ENCODE measurements at places on chromosomes 16 and 17.
A peak's percentile ranks its signal among the peaks of the same experiment; 100 is the strongest.

- no peak for ATAC-seq
These were observed 27.9 kb upstream of the CPHXL start for GRCh38 chr16:75754141-75754540.

- no peak for ATAC-seq
These were observed 24.9 kb downstream of the KCNJ16 start for GRCh38 chr17:70099884-70100283.

DNA sequence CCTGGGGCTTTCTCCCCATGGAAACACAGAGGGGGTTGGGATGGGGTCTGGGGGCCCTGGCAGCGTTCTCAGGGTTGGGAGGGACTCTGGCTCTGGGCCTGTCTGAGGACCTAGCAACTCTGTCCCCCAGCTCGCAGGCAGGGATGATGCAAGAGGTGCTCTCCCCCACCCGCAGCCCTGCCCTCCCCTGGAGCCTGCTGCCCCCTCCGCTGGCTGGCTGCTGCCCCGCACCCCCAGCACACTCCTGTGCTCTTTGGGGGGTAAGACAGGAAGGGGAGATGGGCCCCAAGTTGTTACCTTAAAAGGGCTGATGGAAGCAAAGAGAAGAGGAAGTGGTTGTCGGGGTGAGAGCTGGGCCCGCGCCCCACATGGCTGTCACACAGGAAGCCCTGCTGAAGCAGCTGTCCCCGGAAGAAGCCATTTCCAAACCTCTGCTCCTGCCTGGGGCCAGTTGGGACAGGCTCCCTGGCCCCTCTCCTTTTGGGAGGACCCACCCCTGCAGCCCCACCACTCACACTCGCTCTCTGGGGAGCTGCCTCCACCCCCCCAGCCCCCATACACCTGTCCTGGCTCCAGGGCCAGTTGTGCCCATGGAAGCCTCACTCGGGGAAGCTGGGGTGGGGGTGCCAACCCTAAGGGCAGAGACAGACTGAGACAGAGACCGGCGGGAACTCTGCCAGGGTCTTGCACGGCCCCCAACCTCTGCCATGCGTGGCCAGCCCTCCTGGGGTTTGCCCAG lies 2.5 kb downstream of the CORO1A start:
- peak; percentile 65 for ATAC-seq

GRCh38 chr16:67148656-67149275 lies 2.0 kb downstream of the B3GNT9 start:
- no peak for ATAC-seq

DNA sequence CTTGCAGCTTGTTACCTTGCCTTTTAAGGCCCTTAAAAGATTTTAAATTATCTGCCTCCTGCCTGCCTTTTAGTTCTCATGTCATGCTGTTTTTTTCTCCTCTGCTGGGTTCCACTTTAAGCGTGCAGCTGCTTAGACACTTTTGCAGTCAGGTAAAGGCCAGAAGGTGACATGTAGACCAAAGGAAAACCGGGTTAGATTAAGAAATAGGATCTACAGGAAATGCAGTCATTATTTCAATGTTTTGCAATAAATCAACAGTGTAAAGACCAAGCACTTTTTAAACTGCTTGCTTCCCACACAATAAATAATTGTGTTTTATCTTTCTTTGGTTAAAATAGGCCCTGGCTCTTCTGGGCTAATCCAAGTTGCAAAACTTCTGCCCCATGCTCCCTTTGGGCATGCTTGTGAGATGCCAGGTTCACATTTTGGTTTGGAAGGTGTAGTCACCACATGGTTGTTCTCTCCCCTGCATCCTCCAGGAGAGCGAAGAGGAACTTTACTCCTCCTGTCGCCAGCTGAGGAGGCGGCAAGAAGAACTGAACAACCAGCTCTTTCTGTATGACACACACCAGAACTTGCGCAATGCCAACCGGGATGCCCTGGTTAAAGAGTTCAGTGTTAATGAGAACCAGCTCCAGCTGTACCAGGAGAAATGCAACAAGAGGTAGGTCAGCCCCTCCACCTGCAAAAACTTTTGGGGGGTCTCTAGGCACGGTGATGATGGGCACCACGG lies 54.9 kb downstream of the SDR42E1 start:
- ATAC-seq, result no peak

GRCh38 chr17:27579897-27580321 lies 51.1 kb upstream of the LGALS9 start:
- ATAC-seq, result no peak

GRCh38 chr16:12688951-12689850 lies 114.5 kb downstream of the CPPED1 start:
- no peak for ATAC-seq

- no peak for ATAC-seq
These were observed 17.1 kb downstream of the HIGD1B start for GRCh38 chr17:44864831-44865230.

DNA sequence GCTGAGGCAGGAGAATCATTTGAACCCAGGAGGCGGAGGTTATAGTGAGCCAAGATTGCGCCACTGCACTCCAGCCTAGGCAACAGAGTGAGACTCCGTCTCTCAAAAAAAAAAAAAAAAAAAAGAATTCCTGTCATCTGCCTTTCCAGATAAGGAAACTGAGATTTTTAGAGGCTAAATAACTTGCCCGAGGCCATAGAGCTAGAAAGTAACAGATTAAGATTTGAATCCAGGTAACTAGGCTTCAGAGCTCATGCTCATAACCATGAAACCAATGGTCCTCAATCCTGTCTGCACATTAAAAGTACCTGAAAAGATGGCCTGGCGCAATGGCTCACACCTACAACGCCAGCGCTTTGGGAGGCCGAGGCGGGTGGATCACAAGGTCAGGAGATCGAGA lies 9.5 kb downstream of the NCBP3 start:
- no peak for ATAC-seq

GRCh38 chr17:48843187-48843900 lies 12.5 kb downstream of the CALCOCO2 start:
- ATAC-seq, result no peak

GRCh38 chr17:79393358-79394052 lies 217.3 kb downstream of the RBFOX3 start:
- peak; percentile 73 for ATAC-seq

DNA sequence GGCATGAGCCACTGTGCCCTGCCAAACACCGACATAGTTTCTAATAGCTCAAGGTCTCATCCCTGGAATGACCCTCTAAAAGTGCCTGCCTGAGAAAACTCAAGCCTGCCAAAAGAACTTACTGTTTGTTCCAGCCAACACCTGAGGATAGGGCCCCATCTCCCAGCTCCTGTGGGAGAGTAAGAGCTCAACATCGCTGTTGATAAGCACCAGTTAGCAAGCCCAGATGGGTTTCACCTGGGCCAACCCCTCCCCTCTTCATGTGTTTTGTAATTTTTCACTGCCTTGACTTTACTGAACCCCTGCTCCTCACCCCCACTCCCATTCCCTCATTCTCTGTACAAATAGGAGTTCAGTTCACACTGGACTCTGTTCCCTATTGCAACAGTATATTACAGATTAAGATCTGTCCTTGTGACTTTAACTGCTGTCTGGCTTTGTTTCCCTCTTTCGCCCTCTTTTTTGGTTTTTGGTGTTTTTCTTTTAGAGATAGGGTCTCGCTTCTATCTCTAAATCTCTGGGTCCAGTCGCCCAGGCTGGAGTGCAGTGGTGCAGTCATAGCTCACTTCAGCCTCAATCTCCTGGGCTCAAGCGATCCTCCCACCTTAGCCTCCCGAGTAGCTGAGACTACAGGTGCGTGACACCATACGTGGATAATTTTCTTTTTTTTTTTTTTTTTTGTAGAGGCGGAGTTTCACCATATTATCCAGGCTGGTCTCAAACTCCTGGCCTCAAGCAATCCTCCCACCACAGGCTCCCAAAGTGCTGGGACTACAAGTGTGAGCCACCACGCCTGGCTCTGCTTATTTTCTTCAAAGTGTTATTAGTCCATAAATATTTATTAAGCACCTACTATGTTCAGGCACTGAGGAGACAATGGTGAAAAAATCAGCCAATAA lies 12.3 kb downstream of the NUPR1 start:
- ATAC-seq, result no peak

- ATAC-seq, result peak; percentile 96
These were observed 6.9 kb upstream of the ABCA10 start for GRCh38 chr17:69235338-69236058.

DNA sequence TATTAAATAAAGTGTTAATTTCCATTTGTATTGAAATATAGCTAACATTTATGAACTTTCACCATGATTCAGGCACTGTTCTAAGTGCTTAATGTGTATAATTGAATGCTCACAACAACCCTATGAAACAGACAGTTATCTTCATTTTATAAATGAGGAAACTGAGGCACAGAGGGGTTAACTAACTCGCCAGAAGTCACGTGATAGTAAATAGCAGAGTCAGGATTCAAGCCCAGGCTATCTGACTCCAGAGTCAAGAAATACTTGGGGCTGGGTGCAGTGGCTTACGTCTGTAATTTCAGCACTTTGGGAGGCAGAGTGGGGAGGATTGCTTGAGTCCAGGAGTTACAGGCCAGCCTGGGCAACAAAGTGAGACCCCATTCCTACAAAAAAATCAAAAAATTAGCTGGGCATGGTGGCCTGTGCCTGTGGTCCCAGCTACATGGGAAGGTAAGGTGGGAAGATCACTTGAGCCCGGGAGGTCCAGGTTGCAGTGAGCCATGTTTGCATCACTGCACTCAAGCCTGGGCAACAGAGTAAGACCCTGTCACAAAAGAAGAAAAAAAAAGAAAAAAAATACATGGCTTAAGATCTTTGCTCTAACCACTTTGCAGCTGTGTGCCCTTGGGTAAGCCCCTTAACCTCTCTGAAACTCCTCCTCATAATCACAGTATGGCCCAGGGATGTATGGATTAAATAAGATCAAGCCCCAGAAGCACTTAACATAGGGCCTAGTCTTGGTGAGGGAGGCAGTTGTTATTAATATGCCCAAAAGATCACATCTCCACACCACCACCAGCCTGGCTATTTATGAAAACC lies 29.0 kb downstream of the WSB1 start:
- no peak for ATAC-seq

GRCh38 chr17:57928928-57929327 lies 26.3 kb downstream of the CUEDC1 start:
- no peak for ATAC-seq

DNA sequence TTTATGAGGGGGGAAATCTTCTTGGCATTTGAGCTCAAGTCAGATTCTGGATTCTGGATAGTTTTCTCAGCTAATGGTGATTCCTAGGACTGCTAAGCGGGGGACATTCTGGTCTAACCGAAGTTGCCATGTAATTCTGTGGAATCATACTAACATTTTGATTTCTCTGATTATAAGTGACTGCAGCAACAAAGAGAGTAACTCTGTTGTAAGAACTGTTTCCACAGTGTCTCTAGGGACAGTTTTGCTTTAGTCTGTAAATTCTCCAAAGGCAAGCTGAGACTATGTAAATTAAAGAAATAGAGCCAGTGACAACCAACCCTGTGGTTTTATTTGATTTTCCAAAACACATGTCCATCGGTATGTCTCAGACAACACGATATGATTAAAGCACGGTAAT lies 286.2 kb downstream of the IRX3 start:
- no peak for ATAC-seq

DNA sequence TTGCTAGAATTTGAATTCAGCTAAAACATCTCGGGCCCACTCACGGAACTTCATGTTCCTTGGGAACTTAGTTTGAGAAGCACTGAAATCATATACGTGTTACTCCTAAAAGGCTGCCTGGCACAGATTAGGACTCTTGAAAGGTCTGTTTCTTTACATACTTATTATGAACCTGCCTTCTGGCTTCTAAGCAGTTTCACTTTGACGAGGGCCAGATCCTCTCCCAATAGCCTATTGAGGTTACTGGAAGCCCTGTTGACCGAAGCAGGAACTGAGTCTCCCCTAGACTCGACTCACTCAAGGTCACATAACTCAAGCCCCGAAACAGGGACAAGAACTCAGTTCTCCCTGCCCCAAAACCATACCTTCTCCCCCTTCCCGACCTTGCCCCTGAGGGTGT lies 121.9 kb upstream of the PLCG2 start:
- no peak for ATAC-seq

- ATAC-seq, result no peak
These were observed 18.7 kb downstream of the CD300A start for GRCh38 chr17:74485022-74485743.

GRCh38 chr17:39804839-39805238 lies 59.3 kb downstream of the IKZF3 start:
- ATAC-seq, result no peak

DNA sequence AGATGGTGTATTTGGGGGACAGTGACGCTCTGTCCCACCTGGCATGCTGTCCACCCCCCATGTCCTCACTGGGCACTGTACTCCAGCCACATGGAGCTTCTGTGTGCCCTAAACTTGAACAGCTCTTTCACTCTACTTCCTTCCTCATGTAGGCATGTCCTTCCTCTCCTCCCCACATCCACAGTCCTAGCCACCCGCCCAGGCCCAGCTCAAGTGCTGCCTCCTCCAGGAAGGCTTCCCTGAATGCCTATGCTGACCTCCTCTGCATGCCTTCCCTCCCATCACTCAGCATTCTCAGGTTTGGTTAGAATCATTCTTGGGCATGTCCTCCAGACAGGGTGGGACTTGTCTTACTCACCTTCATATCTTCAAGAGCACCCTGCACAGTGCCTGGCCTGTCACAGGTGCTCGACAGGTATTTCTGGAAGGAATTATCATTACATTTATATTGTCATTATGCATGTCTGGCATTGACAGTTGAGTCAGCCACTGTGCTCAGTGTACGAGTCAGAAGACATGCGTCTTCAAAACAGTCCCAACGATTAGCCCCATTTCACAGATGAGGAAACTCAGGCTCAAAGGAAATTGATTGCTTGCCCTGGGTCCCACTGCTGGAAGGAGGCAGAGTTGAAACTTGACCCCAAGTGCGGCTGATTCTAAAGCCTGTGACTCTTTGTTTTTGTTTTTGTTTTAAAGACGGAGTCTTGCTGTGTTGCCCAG lies 42.1 kb upstream of the TOB1 start:
- ATAC-seq, result no peak

DNA sequence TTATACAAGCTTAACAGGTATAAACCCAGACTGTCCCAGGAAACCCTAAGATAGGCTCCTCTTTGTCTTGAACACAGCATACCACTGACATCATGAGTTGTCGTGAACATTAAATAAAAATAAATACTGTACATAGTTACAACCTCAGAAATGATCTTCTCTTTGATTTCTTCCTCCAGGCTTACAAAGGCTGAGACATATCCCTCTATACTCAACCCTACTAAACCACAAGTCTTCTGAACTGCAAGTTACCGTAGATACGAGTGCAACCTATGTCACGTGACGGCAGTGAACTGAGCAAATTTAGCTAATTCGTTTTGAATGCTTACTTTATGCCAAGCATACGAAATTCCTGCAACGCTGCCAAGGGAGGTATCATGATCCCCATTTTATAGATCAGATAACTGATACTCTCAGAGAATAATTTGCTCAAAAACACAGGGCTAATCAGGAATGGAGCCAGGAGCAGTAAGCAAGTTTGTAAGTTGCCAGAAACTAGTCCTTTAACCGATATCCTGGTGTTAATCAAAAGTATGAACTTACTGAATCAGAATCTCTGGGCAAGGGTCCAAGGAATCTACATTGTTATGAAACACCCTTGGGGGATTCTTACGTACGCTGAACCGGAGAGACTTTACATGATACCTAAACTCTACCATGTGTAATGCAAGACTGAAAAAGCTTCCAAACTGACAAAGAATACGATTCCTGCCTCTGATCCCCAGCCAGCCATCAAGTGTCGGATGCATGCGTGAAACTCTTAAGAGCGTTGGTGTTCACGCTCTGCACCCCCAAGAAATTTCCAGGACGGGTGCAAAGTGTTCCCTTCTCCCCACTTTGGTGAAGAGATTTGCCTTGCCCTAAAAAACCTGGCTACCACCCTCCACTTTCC lies 106.2 kb downstream of the XYLT1 start:
- no peak for ATAC-seq

Measured in stimulated activated memory B cell treated with anti-CD40 and anti-IgM and Interleukin-4, amounts not matched to agents 10 μg/mL and 1 μg/mL and 100 μg/mL, for 72 hours (primary cell).